NCI-H526 treated with DMSO at 0.1 percent for 48 hours (cell line): ENCODE measurements at places on chromosomes 2 and 18.

DNA sequence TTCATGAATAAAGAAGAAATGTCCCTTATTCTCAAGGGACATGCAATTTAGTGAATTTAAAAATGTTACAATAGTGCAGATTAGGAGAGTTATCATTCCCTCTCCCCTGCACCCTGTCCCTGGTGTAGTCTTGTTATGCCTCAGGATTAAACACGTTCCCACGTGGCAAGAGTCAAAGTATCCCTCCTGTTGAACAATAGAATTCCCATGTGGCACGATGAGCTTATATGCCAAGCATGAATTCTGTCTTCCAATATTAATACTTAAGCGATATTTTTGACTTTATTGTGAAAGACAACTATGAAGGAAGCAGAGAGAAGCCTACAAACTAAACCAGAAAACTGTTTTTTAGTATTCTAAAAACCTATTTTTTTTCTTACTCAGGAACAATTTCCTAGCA is 36.7 kb upstream of the SPAG16 start:
- DNase-seq = no peak

DNA sequence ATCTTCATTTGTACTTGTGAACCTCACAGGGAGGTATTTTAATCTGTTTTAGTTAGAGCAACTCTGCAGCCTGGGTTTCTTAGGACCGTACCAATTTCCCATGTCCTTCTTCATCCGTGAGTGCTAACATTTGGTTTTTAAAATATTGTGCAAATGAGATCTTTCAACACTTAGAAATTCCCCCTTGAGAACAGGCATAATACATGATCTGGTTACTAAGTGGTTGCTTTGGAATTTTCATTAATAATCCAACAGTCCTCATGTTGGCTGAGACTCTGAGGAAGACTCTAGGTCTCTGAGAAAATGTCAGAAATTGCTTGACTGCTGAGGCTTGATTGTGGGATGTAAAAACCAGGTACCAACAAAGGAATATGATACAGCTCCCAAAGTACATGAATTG is 125.6 kb upstream of the CDCA7 start:
- no peak for DNase-seq

- DNase-seq = no peak
Observed at GRCh38 chr2:226030369-226030768, 630.9 kb downstream of the NYAP2 start.

DNA sequence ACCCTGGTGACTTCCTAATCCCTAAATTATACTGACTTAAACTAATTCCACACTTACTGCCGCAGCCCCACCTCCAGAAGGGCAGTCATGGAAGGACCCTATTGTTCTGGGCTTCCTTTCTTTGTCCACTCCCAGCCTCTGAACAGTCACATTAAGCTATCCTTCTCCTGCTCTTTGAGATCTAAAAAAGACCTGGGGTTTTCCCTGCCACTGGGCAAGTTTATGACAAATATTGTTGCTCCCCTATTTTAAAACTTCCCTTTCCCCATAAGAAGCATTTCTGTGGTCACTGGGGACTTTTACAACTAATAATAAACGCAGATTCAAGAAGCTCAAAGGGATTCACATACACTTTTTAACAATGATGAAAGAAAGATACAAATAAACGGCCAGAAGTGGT is 47.2 kb upstream of the XPO1 start:
- no peak for DNase-seq

- no peak for DNase-seq
Observed at GRCh38 chr2:44275927-44276303, 635 bp downstream of the SLC3A1 start.

- no peak for DNase-seq
Observed at GRCh38 chr2:233000886-233001750, 11.9 kb downstream of the NGEF start.
